Activated CD4-positive, alpha-beta memory T cell treated with anti-CD3 and anti-CD28 coated beads for 36 hours (primary cell): ENCODE measurements at places on chromosomes 16 and 17. TPM values are rescaled to one million over a fixed set of nuclear protein-coding genes. Genes with fewer than 3 reads are reported as not detected.

Gene CCNF
- total RNA-seq, result 53.5 TPM

Gene CPHXL2
- total RNA-seq, result not detected

Gene HBM
- total RNA-seq, result not detected

Gene FOXL1
- not detected for total RNA-seq

Gene MEIOB
- not detected for total RNA-seq

Gene SLC6A2
- total RNA-seq, result not detected

Gene KRTAP17-1
- not detected for total RNA-seq

Gene SLC4A1
- total RNA-seq, result not detected

Gene SMARCE1
- 103 TPM for total RNA-seq

Gene C16orf90
- total RNA-seq, result not detected

Gene PPL
- total RNA-seq, result not detected

GRCh38 chr17:7558544-7559319 lies at the start of gene TNFSF13:
Gene TNFSF13 (plus strand): TSS chr17:7558750. CDS start chr17:7559040, 290 bp downstream.
- no peak for DNase-seq

DNA sequence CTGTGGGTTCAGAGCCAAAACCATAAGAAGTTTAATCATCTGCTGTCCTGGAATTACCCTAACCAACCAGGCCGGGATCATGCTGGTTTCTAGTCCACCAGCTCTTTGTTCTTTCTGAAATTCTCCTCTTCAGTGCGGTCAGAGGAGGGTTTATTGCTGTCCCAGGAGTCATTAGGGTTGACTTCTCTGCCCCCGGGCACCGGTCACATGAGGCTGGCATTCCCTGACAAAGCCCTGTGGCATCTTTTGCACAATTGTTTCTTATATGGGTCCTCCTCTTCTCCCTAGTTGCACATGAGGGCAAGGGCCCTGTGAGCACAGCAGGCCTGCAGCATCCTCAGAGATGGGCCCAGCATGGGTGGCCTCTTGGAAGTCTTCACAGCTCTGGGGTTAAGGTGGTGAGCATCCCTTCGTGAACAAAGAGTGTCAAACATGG lies 243.9 kb downstream of the IRF8 start:
- DNase-seq, result no peak

DNA sequence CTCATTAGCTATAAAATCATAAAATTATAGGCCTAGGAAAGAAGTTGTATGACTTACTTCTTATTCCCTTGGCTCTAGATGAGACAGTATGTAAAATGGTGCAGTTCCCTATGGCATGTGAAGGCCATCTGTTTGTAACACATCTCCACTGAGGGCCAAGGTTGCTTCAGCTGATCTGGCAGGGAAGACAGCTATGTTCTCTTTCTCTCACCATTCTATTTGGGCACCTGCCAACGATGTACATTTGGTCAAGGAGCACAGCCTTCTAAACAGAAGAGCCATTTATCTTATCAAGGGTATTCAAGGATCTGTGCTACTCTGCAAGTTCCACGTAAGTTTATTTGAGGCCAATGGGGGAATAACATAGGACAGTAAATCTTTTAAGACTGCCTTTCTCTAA lies 129.8 kb upstream of the TOM1L1 start:
- DNase-seq, result no peak

GRCh38 chr16:83994087-83994486 lies 26.0 kb downstream of the NECAB2 start:
- no peak for DNase-seq

DNA sequence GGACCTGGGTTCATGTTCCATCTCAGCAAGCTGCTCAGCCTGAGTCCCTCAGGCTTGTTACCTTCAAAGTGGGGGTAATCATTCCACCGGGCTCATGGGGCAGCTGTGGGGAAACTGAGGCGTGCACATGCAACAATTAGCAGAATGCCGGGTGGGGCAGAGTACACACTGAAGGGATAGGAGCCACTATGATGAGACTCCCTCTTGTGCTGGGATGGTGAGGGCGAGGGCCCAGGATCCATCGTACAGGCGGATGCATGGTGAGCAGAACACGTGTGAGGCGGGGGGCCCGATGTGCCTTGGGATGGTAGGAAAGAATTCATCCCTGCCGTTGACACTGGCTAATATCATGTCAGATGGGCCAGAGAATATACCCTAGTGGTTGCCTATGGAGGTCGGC lies 25.5 kb upstream of the MAP3K14 start:
- no peak for DNase-seq

- no peak for DNase-seq
These were observed 86.8 kb upstream of the TOM1L1 start for GRCh38 chr17:54813896-54814295.

DNA sequence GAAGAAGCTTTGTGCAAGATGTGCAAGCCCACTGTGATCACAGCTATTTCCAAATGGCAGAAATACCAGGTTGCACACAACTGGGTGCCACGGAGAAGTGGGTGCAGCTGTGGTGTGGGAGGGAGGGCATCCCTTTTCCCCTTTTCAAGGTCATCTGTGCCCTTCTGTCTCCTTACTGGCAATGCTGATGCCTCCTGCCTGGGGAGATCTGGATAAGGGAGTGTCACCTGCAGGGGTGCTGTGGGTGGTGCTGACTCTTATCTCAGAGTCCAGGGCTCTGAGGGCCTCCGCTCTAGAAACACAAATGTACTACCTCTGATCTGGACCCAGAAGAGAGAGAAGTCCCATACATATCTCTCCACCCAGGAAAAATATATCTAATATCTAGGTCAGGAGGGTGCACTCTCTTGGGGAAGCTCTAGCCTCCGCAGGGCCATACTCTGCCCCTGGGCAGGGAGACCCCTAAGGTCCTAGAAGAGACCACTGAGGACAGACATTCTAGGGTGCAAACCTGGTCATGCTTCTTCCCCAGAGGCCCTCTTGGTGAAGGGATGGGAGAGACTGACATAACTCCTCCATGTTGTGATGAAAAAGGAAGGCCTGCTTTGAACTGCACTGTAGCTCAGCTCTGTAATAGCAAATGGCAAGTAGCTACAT lies 18.5 kb downstream of the NPRL3 start:
- DNase-seq, result no peak

DNA sequence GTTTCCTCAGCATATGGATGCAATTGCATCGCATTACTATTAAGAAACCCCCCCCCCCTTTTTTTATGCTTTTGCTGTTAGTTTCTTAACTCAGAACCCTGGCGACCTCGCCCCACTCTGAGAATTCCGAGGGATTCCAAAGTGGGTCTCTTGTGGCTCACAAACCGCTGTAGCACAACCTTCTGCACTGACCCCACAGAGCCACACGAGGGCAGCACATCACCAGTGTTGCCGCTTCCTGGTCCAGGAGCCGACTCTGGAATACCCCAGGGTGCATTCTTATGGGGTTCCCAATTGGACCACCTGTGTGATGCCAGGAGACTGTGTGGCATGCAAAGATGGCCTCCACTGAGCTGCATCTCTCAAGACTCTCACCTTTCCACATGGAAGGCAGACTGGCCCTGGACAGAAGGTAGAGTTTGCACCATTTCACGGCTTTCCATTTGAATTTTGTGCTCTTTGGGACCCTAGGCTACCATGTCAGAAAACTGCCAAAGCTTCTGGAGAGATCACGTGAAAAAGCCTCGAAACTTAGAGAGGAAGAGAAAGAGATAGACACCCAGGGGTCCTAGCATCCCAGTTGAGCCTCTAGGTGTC lies 432.7 kb upstream of the ASIC2 start:
- peak; percentile 31 for DNase-seq

- DNase-seq, result no peak
These were observed 82.9 kb downstream of the AIPL1 start for GRCh38 chr17:6352016-6352415.

GRCh38 chr17:6551869-6552531 lies 4.4 kb downstream of the PITPNM3 start:
- no peak for DNase-seq

DNA sequence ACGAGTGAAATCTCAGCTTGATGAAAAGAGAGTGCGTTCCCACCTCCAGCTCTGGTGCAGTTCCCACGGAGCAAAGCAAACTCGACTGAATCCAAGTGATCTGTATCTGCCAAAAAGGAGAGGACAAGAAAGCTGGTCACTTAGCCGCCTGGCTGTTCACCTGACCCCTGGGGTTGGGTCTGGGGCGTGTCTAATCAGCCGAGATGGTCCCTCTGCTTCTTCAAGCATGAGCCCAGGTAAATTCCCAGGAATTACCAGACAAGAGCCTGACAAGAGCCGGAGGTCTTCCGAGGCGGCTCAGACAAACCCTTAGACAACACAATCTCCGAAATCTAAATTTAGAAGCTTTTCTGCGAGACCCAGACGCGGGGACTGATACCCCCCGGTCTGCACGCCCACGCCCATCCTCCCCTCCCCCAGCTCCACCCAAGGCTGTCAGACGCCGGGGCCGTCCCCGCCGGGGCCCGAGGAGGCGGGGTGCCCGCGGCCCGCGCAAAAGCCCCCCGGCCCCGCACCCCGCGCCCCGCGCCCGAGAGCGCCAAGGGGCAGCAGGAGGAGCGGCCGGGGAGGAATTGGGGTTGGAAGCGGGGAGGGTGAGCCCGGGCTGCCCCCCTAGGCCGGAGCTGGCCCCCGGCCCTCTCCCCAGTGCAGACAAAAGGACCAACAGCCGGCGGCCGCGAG lies 674 bp downstream of the ZNF821 start:
- DNase-seq, result peak; percentile 69

- DNase-seq, result no peak
These were observed 32.7 kb downstream of the STAT5B start for GRCh38 chr17:42243493-42243982.

DNA sequence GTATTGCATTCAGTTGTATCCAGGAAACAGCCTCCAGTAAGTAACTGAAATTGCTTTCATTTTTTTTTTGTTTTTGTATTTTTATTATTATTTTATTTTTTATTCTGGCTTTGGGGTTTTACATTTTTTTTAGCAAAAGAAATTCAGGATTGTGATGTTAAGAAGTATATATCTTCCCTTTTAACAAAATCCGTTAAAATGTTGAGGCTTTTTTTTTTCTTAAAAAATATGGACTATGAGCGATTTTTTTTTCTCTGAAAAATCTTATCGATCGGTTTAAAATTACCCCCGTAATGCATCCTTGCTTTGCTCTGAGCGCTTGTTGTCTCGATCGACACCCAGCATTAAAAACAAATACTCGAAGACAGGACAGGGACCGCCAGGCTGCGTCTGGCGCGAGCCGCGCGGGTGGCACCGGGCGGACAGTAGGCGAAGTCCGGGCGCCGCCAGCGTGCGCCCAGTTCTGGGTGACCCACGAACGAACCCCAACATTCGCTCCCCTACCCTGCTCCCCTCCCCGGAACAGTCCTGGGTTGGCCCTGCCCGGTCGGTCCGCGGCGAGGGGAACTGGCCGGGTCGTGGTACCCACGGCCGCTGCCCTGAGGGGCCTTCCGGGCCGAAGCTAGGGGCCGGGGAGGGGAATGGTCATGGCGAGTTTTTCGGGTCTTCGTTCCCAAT lies 482 bp downstream of the BAHCC1 start:
- DNase-seq, result no peak

DNA sequence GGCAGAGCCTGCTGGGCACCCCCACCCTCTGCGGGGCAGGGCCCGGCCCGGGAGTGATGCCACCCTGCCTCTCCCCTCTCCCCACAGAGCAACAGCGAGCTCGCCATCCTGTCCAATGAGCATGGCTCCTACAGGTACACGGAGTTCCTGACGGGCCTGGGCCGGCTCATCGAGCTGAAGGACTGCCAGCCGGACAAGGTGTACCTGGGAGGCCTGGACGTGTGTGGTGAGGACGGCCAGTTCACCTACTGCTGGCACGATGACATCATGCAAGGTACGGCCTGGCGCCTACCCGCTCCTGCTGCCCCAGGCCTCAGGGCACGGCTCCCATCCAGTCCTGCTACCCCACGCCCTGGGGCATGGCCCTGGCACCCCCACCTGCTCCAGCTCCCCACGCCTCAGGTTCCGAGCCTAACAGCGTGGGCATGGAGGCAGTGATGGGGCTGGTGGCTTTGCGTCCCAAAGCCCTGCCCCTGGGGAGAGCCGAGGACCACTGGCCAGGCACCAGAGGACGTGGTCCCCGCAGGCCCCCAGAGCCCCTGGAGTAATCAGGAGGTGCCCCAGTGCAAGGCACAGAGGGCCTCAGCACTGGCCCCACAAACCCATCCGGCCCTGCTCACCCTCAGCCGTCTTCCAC lies 38.4 kb downstream of the TSC2 start:
- no peak for DNase-seq

DNA sequence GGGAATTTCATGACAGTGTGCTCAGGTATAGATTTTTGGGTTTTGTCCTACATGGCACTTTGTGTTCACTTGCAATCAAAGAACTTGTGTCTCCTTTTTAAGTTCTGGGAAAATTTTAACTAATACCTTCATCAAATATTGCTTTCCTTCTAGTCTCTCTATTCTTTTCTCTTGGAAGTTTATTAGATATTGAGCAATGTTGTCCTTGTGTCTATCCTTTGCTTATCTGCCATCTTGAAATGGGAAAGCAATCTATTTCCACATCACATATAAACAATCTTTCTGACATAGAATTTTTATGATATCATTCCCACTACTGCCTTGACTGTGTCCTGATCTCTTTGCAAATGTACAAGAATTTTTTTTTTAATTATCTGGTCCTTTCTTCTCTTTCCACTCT lies 4.4 kb upstream of the ABCA9 start:
- no peak for DNase-seq

GRCh38 chr17:949623-950303 lies 29.8 kb downstream of the NXN start:
- DNase-seq, result no peak

DNA sequence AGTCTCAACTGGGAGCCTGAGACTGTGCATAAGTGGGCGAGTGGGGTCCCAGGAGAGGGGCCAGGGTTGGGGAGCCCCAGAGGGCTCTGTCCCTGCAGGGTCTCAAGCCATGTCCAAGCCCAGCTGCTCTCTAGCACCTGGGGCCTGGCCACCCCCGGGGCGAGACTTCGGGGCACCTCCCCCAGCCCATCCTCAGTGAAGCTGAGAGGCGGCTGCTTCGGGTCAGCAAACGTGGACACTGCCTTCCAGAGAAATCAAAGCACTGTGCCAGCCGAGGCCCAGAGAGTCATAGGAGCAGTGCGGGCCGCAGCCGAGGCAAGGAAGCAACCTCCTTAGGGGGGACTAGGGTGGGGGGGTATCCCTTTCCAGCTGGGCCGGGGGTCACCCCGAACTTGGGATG lies 77.5 kb downstream of the ENGASE start:
- DNase-seq, result no peak

GRCh38 chr16:10077861-10078260 lies 104.4 kb downstream of the GRIN2A start:
- no peak for DNase-seq

GRCh38 chr17:69709441-69709840 lies 294.9 kb downstream of the MAP2K6 start:
- no peak for DNase-seq

GRCh38 chr16:83023640-83024039 lies 396.9 kb downstream of the CDH13 start:
- no peak for DNase-seq
